SW480 (cell line): ENCODE measurements at places on chromosomes 2 and 18.

DNA sequence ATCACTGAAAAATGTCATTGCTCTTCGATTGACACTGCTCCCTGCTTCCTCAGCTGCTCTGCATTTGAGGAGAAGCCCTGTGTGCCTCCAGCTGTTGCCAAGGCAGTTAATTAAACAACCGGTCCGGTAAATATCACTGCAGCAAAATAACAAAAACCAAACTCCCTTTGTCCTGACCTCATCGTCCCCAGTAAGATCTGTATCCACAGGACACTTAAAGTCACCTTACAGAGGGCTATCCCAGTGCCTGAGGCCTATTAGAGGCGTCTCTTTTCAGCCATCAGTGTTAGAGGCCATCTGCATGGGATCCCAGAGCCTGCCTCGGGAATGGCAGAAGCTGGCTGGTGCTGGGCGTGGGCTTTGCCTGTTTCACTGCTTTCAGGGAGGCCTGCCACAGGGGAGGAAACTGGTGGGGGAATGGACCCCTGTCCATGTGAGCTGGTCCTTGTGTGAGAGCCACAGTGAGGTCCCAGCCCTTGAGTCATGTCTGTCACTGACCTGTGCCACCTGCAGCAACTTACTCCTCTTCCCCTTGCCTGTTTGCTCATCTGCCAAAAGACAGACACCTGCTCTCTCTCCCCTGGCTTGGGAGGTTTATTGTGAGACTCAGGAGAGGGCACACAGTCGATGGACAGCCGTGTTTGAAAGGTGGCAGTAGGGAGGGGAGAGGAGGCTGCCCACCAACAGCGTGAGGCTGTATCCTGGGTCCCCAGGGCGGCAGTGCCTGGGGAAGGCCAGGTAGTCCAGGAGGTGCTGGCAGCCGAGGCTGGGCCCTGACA is 117.7 kb upstream of the MCFD2 start:
- peak; percentile 52 for DNase-seq

- DNase-seq: no peak
These were observed 1.8 kb downstream of the HOXD9 start for GRCh38 chr2:176124110-176124946.

DNA sequence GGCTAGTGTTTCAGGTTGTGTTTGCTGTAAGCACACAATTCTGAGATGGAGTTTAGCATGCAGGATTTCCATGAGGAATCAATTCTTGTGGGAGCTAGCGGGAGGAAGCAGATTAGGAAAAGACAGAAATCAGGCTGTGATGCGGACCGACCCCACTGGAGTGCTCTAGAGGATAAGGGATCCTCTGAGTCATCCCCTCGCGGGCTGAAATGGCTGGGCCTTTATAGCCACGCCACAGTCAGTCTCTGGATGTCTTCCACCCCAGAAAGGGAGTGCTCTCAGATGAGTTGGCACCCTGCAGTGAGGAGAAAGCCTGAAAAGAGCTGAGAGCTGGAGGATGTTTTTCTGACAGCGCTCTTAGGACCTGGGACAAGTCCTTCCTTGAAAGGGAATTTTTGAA is 102.4 kb downstream of the GALNT3 start:
- DNase-seq: no peak

DNA sequence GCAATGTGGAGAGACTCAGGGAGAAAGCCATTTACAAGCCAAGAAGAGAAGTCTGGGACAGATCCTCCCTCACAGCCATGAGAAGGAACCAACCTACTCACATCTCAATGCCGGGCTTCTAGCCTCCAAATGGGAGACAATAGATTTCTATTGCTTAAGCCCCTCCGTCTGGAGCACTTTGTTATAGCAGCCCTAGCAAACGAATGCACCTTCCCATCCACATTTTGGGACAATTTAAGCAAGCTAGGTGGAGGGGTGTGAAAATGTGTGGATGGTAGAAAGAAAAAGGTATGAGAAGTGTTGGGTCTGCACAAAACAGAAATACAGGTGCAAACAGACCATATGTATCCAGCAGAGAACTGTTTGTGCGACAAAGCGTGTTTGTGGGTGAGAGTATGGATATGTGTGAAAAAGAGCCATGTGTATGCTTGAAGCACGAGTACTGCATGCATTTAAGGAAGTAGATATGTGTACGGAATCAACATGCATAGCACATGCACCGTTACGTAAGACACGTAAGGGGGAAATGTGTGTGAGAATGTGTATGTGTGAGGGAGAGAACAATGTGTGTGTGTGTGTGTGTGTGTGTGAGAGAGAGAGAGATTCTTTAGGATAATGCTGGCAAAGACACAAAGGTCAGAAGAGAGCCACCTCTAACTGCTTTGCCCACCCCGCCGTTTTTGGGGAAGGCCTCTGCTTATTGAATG is 13.1 kb upstream of the E2F6 start:
- DNase-seq: no peak

GRCh38 chr2:25378731-25379490 is 37.2 kb upstream of the DNMT3A start:
- DNase-seq: peak; percentile 69

GRCh38 chr18:9017905-9018227 is 84.6 kb upstream of the NDUFV2 start:
- no peak for DNase-seq

DNA sequence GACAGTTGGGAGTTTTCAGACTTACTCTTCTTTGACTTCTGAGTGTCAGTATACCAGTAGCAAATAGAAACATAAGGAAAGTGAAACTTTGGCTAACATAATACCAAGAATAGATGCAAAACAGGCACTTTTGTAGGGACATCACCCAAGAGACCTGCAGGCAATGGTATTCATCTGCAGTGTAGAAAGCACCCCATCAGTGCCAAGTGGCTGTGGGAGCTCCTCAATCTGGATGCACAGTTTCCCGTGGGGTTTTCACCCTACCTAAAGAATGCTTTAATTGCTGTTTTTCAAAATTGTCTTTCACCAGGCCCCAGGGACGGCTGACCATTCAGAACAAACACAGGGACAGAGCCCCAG is 96.6 kb upstream of the GPR45 start:
- no peak for DNase-seq

GRCh38 chr2:123095219-123095835 is 929.8 kb upstream of the CNTNAP5 start:
- no peak for DNase-seq

- no peak for DNase-seq
These were observed 18.3 kb upstream of the GREB1 start for GRCh38 chr2:11515490-11515981.

GRCh38 chr2:131036269-131036668 is 57.0 kb downstream of the FAM168B start:
- no peak for DNase-seq

GRCh38 chr18:33010149-33010548 is 237.3 kb upstream of the KLHL14 start:
- DNase-seq: peak; percentile 29

GRCh38 chr2:241868661-241869081 is 858 bp upstream of the RTP5 start:
- DNase-seq: no peak

DNA sequence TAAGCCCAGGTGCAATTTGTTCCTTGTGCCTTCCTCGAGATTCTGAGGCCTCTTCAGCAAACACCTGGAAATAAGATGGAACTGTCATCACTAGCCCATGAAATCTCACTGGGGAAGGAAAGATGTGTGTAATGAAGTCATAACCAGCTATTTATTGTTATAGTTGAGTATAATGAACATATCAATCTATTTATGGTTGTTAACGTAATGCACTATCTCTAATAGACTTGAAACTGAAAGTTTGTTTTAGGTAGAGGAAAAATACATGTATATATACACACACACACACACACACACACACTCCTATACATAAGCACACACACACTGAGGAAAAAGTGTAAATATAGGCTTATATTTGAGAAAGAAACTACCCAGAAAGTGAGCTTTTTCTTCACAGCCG is 62.8 kb downstream of the UGGT1 start:
- DNase-seq: no peak

DNA sequence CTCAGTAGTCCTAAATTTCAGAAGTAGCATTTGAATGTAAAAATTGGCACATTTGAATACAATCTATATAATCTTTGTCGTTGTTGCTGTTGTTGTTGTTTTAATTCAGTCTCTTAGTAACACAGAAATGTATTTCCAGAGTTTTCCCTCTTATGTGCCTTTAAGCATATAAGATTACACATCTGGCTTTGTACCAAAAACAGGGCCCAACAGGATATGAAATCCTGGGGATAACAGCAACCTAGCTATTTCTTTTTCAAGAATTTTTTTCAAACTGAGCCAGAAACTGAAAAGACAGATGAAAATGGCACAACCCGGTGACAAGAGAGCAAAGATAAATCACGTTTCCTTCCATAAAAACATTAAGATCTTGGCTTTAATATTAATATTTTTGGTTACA is 906.7 kb downstream of the NRXN1 start:
- DNase-seq: no peak

DNA sequence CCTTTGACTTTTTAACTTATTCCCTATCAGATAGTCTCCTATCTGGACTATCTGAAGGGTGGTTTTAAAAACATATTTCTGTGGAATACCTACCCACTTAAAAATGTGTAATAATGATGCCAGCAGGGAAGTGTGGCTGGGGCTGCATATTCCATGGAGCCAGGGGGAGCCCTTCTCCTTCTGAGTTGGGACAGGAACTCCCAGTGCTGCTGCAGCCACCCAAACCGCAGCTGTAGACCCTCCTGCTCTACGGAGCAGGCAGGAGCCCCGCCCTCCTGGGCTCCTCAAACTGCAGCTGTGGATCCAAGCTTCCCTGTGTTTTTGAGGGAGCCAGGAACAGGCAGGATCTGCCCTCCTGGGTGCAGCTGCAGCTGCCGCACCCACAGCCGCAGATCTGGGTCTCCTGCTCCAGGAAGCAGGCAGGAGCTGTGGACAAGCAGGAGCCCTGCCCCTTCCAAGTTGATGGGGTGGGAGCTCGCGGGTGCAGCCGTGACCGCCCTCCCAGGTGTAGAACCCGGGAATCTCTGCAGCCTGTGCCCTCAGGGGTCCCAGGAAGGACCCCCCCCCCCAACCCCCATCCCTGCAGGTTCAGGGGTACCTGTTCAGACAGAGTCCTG is 57.8 kb downstream of the PDK1 start:
- DNase-seq: no peak

- no peak for DNase-seq
These were observed 22.4 kb downstream of the FBLN7 start for GRCh38 chr2:112160283-112161250.

DNA sequence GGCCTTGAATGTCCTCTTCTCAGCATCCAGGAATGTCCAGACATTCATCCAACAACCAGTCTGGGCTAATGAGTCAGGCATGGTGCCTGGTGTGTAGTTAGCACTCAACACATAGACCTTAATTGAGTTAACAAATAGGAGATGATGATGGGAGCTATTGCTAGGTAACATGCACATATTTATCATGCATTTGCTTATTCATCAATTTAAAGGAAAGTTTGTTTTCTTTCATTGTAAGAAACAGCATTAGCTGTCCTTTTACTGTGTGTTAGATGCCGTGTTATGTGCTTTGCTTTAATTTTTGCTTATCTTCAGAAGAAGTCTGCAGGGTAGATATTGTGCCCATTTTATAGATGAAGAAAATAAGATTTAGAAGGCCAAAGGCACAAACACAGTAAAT is 43.2 kb downstream of the TSN start:
- no peak for DNase-seq

DNA sequence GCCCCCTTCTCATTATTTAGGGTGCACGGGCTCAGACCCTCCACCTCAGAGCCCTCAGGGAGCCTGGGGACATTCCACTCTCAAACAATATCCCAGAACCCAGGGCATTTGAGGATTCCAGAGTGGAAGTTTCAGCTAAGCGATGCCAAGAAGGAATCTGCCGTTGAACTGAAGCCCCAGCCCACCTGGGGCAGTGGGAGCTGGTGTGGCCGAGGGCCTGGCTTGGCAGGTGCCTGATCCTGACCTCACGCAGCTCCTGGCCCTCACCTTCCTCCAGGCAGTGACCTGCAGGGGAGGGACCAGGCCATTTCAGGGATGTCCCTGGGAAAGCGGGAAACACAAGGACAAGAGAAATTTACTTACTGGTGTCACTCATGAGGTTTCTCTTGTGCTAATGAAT is 58.2 kb downstream of the ACKR3 start:
- DNase-seq: no peak

DNA sequence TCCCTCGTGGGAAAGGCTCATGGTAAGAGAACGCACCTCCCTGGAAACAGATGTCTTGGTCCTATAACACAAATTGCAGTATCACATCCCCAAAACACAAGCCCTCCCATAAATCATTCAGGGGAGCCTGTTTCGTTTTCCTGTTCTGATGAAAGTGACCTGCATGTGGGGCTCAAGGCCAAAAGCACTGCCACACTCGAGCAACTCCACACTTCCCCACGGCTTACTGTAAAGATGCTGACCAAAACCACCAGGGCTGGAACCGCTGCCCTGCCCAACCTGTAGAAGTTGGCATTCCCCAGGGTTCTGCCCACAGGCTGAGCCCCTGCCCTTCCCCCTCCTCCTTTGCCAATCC is 139.7 kb downstream of the BCL11A start:
- no peak for DNase-seq

DNA sequence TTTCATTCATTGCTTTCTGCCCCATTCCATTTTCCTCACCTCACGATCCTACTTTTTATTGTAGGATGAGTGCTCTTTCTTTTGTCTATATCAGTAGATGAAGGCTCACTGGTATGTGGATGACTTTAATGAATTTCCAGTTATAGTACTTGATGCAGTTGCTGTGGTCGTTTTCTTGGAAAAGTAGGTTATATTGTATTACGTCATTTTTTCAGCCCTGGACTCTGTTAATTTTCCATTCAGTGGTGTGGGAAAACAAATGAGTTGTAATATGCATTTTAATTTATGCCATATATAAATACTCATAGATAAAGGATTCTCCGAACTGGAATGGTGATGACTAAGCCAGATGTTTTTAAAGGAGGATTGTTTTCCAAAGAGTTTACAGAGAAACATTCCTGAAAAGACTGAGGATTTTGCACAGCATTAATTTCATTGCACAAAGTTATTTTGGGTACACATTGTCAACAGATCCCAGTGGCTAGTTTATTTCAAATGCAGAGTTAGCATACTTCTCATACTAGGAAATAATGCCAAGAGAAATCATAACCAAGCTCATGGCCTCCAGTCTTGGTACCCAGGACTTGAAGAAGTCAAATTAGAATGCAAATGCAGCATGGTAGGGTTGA is 189.7 kb downstream of the PAX3 start:
- DNase-seq: no peak

- no peak for DNase-seq
These were observed 93.7 kb downstream of the DYNAP start for GRCh38 chr18:54684784-54685183.

DNA sequence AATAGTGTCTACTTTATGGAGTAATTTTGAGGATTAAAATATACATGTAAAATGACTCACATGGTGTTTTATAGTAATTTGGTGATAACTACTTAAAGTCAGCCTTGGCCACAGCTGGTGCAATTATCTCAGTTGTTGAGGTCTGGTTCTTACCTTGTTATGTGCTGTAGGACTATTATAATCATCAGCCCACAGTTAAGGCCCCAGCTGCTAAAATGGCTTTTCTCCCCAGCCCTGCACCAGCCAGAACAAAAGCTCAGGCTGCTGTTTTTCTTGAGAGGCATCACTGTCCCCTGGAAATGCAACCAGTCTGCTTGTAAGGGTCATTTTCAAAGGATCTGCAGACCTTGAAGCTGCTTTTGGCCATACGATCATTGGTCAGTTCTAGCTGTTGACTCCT is 283.3 kb upstream of the THUMPD2 start:
- no peak for DNase-seq
